Stimulated activated CD4-positive, alpha-beta T cell treated with anti-CD3 and anti-CD28 coated beads, TNF-alpha, amount 100 ng/mL, for 48 hours (primary cell): ENCODE measurements at places on chromosomes 2 and 18.

DNA sequence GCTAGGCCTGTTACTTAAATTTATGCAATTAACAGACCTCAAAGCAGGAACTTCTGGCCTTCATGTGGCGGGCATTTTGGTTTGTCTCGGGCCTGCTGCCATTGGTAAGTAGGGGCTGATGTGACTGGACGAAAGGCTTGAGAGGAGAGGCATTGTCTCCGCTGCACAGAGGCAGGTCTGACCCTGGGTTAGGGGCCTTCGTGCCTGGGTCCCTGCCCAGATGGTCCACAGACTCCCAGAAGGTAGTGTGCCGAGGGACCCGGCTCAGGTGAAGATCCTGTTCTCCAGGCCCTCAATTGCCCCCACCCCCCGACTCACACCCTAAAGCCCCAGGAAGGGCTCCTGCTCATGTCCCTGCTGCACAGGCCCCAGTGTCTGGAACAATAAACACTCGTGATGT, 764.9 kb downstream of the TMEM182 start:
- no peak for DNase-seq

- no peak for DNase-seq
These were observed 128.5 kb downstream of the QPCT start for GRCh38 chr2:37472959-37473358.

DNA sequence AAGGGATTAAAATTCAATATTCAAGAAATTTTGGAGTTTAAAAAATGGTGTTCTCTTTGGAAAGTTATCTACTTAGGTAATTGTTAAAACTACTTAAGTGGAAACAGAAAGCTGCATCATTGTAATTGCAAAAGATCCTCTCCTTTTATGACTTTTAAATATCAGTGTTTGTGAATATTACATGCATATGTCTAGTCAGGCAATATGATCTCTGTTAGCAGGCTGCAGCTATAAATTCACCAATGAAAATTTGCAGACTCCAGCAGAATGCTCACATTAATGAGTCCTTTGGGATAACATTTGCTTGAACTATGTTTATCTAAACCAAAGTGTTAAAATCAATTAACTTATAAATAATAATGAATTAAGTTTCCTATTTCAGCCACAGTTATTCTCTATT, 59.2 kb upstream of the CSRNP3 start:
- DNase-seq, result no peak

DNA sequence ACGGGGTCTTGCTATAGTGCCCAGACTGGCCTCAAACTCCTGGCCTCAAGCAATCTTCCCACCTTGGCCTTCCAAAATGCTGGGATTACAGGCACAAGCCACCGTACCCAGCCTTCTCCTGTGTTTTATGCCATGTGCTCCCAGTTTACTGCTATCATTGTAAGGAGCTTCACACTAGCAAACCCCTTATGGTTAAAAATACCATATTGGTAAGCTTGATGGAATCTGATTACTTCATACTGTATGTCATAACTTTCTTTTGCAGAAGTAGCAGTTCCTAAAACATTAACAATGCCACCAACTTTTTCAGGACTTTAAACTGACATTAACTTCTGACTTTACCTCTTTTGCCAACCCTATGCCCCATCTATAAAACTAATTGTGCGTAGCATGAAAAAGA, 36.2 kb downstream of the HAT1 start:
- no peak for DNase-seq

GRCh38 chr2:2846332-2847208, 515.5 kb upstream of the MYT1L start:
- DNase-seq, result no peak
